ENCODE measurements at places on chromosomes 13 and 19. TPM values are rescaled to one million over a fixed set of nuclear protein-coding genes. Genes with fewer than 3 reads are reported as not detected.

FGF14 gene
- total RNA-seq = not detected

KCNJ14 gene
- total RNA-seq = 1.4 TPM

DNA sequence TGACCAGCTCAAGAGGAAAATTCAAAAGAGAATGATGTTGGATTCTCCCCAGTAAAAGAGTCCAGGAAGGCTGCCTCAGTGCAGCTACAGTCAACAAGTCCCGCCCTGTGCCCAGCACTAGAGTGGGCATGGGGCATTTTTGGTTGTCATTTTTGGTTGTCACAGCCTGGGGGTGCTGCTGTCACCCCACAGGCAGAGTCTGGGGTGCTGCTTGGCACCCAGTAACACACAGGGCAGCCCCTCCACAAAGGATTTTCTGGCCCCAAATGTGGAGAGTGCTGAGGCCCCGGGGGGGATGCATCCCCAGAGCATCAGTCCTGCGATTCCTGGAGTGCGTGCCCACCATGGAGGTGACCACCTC lies 28.2 kb upstream of the TMEM255B start:
- no peak for DNase-seq

DNA sequence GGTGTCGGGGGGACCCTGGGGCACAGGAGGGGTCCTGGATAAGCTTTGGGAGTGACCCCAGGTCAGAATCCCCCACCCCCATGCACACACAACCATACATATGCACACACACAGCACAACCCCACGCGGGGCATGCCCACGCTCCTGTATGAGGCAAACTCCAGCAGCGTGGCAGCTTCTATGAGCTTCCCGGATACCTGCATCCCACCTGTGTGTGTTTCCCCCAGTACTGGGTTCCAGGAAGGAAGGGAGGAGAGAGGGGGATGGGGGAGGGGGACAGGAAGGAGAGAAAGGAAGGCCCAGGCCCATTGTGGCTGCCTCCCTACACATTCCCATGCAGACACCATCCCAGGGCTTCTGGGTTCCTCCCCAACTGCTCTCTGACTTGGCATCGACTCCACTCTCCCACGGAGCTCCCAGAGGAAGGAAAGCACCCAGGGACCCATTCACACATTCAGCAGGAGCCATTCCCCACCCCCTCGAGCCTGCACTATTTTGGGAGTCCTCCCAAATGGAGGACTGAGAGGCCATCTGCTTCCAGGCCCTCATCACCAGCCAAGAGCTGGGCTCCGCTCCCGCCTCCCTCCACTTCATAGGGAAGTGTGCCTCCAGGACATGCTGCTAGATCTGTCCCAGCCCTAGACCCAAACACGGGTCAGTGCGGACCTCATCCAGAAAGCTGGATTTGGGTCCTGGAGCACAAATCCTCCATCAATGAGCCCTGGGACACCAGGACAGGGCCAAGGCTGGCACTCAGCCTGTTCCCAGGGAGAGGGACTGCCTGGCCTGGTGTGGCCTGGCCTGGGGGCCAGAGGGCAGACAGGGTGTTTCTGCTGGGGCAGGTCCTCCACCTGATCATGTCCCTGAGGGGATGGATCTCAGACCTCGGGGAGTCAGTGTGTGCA lies 13.2 kb downstream of the PRR36 start:
- DNase-seq = no peak

DNA sequence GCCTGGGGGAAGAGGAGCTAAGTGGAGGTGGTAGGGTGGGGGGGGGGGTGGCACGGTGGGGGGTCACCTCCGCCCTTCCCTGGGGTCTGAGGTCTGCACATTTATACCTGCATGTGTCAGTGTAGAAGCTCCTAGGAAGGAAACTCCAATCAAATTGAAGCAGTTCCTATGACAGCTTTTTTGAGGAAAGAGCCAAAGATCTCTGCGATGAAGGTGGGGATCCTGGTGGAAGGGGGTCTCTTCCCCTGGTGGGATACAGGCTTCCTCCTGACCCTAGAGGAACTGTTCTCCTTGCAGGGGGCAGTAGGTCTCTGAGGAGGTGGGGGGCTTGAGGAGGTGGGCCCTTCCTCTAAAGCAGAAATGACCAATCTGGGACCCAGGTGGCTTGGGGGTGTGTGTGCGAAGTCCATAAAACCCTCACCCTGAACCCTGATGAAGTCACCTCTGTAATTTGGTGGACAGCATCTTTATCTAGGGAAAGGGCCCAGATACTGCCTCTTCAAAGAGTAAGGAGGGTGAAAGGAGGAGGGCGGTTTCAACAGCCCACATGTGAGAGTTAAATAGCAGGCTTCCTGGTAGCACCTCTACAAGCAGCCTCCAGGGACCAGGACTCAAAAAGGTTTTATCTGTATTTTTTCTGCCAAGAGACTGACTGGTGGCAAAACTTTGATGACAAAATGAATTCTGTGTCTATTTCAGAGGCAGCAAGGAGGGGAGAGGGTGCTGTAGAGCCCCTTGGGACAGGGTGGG lies 12.9 kb downstream of the RANBP3 start:
- DNase-seq = peak; percentile 44

DNA sequence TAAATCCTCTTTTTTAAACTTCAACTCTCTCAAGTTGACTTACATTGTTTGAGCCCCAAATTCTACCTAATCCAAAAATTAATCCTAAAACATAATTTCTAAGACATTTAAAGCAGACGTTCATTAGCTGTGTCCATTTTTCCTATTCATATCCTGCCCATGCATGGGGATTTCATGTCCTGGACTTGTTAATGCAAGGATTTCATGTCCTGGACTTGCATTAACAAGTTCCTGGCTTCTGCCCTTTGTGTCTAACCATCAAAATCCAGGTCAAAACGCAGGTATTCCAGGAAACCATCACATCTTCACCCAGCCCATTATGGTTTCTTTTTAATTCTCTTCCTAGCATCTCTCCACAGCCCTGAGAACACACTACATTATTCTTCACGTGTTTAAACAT lies 454.9 kb downstream of the KLF5 start:
- DNase-seq = no peak

- DNase-seq = no peak
Observed at GRCh38 chr19:800360-801029, 3.2 kb downstream of the PTBP1 start.

- DNase-seq = no peak
Observed at GRCh38 chr13:44648392-44649103, 72.4 kb upstream of the TSC22D1 start.

- DNase-seq = no peak
Observed at GRCh38 chr13:110109910-110110309, 197.0 kb downstream of the COL4A1 start.

DNA sequence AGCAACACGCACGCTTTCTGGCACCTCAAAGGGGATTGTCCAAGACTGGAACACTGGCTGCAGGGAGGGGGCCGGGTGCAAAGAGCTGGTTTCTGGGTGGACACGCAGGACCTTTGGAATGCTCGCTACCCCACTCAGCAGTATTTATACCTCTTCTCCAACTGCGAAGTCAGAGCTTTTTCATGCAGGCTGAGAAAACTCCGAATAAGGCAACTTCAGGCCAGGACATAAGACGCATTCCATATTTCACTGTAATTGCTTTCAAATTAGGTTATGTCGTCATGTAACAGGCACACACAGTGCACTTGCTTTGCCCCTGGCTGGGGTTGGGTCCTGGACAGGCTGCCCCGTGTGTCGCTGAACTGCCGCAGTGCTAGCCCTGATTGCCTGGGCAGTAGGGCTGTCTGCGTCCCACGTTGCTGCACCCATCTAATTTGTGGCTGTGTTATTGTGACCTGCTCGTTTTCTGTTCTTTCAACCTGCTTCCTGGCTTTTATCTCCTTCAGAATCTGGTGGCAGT lies 44.5 kb downstream of the ACTN4 start:
- no peak for DNase-seq

- no peak for DNase-seq
Observed at GRCh38 chr13:97228850-97229521, 6.9 kb downstream of the MBNL2 start.

DNA sequence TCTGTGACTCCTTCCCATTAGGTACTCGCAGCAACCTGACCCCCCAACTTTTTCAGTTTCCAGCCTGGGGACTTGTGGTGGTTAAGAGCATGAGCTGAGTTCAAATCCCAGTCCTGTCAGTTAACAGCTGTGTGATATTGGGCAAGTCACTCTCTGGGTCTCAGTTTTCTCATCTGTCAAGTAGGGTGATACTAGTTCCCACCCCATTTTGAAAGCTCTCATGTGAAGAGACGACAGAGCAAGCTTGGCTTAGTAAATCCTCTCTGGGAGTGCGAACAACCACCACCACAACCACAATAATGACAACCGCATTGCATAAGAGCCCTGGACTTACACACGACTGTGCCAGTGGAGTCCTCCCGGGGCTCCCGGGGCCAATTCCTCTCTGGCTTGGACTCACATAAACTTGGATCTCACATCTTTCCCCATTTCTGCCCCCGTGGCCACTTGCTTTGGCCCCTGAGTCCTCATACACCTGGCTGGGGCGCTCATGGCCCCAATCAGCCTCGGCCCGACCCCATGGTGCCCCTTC lies 454 bp downstream of the BLVRB start:
- DNase-seq = peak; percentile 54

DNA sequence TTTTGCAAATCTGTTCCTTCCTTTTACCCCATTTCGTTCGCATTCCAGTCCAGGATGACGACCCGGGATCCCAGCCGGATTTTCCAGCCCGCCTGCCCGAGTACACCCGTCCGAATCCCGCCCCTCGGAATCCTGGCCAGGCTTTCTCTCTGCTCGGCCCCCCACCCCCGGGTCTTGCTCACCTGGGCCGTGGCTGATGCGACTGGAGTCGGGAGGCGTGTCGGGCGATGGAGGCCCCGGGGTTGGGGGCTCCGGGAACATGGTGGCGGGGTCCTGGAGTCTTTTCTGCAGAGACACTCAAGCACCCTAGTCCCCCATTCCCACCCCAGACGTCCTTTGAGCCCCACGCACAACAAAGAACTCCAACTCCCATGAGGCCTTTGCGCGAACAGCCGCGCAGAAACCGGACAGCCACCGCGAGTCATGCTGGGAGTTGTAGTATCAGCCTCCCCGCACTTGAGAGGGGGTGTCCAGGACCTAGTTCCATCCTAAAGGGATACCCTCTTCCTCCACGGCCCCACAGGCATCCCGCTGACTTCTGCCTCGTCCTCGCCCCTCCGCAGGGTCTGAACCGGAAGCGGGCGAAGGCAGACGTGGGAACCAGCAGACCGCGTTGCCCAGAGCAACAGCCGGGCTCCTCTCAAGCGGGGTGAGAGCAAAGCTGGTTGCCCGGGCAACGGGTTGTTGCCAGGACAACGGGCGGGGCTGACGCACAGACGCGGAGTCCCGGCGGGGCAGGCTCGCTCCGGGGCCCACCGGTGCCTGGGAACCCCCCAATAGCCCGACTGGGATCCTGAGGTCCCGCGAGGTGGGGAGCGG lies 1.1 kb downstream of the SYT5 start:
- DNase-seq = peak; percentile 96

GRCh38 chr19:19448238-19448544 lies 42.7 kb downstream of the GATAD2A start:
- no peak for DNase-seq
